Fibroblast of the aortic adventitia (primary cell): ENCODE measurements at places on chromosomes 1 and 21. TPM values are rescaled to one million over a fixed set of nuclear protein-coding genes. Genes with fewer than 3 reads are reported as not detected.
A peak's percentile ranks its signal among the peaks of the same experiment; 100 is the strongest.

FOXD3 gene
- not detected in 2 replicates for total RNA-seq

PTPRC gene
- total RNA-seq: 0.09 TPM in 1 of 2 replicates, not detected in the other

OR2T11 gene
- total RNA-seq: not detected in 2 replicates

OLIG2 gene
- not detected in 2 replicates for total RNA-seq

AMY1A gene
- not detected in 2 replicates for total RNA-seq

GRCh38 chr1:71043065-71043464 lies 4.6 kb downstream of the PTGER3 start:
- no peak for DNase-seq

DNA sequence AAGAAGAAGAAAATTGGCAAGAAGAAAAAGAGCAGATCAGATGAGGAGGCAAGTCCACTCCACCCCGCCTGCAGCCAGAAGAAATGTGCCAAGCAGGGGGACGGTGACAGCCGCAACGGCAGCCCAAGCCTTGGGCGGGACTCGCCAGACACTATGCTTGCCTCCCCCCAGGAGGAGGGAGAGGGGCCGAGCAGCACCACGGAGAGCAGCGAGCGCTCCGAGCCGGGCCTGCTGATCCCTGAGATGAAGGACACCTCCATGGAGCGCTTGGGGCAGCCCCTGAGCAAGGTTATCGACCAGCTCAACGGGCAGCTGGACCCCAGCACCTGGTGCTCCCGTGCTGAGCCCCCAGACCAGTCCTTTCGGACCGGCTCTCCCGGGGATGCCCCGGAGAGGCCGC lies 9.0 kb upstream of the SLC25A34 start:
- no peak for DNase-seq

GRCh38 chr1:160748181-160748877 lies 9.3 kb downstream of the SLAMF7 start:
- no peak for DNase-seq

DNA sequence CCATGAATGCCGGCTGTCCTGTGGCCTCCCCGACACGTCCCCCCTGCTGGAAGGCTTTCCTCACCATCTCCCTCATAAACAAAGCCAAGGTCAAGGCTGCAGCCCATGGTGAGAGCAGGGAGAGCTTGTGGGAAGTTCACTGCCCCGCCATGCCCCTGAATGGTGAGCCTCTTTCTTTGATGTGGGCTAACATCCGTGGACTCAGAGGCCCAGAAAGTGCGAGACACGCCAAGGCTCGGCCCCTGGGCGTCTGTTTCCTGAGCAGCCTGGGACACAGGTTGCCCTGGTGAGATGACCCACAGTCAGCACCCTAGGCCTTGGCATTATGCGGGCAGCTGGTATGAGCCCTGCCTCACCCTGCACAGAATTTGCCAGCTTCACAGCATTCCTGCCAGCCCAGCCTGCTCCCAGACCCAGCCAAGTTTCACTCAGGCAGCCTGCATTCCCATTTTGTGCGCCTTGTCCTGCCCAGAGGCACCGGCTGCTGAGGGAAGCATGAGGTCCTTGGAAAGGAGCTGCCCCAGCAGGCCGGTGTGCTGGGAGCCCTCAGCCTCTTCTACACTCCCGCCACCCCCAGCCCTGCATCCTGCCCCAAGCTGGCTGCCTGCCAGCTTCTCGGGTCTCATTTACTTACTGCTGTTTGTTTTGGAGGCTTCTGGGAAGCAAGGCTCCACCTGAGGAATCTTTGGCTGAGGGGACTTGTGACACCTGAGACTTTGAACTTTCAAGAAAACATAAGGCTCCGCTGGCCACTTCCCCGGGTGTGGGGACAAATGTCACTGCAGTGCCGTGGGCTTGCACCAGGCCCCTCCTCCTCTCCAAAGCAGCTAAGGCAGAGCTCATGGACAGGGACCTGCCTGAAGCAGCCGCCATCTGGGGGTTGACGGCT lies 31.9 kb downstream of the NEK2 start:
- no peak for DNase-seq

DNA sequence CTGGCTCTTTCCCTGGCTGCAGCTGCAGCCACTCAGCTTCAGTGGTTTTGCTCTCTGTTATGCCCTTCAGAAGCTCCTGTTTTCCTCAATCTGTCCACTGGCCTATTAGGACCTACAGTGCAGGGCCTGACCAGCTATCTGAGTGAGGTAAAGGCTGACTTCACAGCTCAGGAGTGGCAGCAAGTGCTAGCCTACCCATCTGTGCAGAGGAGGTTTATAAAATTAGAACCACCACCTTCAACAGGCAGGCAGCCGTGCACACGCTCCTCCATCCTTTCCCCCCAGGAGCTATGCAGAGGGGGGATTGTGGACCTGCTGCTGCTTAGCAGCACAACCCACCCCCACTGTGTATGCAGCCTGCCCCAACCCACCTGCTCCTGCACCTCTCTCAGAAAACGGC lies 8.3 kb downstream of the ADAR start:
- peak; percentile 28 for DNase-seq

DNA sequence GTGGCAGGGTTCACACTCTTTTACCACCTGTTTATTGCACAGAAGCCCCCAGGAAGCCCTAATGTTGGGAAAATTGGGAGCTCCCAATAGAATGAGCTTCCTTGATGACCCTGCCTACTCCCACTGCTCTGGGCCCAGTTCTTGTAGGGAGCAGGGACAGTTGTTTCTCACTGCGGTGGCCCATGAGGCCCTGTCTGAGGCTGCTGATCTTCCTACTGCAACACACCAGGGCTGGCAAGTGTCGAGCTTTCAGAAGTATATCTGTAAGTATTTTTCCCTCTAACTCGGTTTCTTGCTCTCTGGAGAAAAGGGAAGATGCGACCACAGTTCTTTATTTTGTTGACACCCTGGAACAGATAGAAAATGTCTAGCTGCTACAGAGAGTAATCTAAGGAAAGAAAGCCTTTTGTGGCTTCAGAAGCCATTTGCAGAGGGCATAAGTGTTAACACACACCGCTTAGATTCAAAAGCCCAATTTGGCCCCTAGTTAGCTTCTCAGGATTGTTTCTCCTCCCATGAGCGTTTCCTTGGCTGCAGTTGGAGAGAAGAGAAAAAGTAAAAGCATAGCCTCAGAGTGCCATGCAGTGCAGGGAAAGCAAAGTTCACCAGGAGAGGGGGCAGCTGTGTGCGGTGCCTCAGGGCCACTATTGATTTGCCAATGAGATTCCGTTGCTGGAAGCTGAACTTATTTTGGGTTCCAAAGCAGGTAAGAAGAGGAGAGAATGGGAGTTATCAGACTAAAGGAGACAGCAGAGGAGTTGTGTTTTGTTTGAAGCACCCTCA lies 102.6 kb downstream of the SELENOF start:
- DNase-seq: no peak

DNA sequence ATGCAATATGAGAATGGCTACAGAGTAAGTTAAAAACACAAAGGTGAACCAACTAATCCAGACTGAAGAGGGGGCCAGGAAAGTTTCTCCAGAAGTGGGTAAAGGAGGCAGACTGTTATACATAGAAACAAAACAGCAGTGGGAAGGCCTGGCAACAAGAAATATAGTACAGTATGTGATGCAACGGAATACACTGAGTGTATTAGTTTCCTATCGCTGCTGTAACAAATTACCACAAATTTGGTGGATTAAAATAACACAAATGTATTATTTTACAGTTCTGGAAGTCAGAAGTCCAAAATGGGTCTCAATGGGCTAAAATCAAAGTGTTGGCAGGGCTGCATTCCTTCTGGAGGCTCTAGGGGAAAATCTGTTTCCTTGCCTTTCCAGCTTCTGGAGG lies 95.2 kb downstream of the ZSWIM5 start:
- no peak for DNase-seq

GRCh38 chr1:211920602-211921226 lies 90.2 kb upstream of the LPGAT1 start:
- peak; percentile 72 for DNase-seq

- DNase-seq: no peak
Measured at GRCh38 chr1:85062425-85063026, 14.2 kb upstream of the MCOLN3 start.

GRCh38 chr1:248686815-248687214 lies 15.8 kb downstream of the OR14I1 start:
- DNase-seq: no peak

DNA sequence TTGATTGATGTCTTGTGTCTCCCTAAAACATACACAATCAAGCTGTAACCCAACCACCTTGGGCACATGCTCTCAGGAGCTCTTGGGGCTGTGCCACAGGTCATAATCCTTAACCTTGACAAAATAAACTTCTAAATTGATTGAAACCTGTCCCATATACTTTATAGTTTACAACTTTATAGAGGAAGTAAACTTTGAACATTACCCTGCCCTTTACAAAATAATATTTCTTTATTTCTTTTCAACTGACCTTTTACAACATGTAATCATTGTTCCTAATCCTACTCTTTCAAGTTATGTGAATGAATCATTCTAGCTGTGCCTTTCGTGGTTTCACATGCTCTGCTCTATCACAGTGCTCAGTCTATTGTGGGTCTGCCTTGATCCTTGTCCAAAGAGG lies 118.3 kb upstream of the ATP1A1 start:
- peak; percentile 1 for DNase-seq

DNA sequence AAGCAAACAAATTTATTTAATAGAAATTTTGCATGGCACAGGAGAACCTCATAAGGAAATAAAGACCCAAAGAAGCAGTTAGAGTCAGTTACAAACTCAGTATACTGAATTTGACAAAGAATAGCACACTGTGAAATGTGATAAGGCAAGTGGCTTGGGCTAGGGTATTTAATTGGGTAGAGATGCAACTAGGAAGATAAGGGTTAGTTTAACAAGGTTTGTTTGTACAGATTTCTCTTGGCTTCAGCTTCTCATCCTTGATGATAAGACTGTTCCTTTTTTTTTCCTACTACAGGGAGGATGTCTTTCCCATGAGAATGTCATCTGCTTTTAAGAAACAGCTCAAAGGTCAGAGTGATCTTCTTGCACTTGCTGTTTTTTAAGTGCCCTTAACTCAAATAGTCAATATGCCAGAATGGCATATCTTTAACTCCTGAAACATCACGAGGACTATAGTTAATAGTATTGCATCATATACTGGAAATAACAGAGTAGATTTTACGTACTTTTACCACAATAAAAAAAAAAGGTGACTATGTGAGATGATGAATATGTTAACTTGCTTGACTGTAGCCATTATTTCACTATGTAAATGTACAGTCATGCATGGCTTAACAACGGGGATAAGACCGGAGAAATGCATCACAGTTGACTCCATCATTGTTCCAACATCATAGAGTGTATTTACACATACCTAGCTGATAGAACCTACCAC lies 9.2 kb upstream of the TRAF3IP3 start:
- peak; percentile 26 for DNase-seq

DNA sequence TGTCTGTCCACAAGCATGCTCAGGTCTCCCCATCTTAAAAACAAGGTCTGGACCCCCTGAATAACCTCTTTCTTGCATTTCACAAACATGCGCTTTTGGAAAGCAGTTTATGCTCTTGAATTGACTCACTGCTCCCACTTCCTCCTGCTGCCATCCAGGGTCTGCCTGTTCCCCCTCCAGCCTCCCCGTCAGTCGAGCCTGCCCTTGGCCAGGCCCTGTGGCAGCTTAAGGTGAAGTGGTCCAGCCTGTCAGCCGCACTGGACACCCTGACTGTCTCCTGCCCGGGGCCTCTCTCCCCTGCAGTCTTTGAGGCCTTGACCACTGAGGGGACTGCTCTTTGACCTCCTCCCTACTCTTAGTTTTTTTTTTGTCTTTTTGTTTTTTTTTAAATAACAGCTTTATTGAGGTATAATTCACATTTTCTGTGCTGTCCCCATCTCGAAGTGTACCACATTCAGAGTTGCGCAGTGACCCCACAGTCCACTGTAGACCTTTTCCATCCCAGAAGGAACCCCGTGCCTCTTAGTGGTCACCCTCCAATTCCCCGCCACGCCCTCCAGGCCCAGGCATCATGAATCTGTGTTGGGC lies 18.3 kb downstream of the GPR137B start:
- no peak for DNase-seq

DNA sequence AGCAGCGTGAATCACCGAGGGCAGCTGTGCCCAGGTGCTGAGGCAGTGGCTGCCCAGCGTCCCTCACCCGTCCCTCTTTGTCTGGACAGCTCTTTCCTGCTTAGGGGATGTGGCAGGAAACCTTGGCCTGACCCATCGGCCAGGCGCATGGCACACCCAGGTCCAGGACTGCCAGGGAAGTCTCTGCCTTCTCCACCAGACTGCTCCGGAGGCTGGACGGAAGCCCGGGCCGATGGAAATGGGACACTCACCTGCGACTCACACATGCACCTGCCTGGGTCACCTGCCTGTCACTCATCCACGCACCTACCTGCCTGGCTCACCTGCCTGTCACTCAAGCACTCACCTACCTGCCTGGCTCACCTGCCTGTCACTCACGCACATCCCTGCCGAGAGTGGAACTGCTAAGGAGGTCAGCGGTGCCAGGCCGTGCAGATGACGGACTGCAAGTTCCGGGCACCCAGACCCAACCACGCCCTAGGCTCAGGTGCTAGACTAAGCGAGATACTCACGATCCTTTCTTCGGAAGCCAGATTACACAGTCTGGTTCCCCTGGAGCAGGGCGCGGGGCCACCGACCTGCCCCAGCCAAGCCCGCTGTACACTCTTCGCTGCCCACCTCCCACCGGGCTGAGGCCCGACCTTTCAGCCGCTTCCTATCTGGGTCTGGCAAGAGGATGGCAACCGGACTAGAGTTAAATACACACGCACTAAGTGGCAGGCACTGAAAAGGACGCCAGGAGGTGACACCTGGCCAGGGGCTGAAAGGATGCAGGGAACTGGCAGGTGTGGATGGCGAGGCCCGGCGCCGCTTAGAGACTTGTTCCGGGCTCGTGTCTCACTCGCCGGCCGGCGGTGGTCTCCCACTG lies 1.1 kb downstream of the UBE2J2 start:
- DNase-seq: no peak

- DNase-seq: peak; percentile 4
Measured at GRCh38 chr1:92123868-92124267, 43.7 kb downstream of the BTBD8 start.

DNA sequence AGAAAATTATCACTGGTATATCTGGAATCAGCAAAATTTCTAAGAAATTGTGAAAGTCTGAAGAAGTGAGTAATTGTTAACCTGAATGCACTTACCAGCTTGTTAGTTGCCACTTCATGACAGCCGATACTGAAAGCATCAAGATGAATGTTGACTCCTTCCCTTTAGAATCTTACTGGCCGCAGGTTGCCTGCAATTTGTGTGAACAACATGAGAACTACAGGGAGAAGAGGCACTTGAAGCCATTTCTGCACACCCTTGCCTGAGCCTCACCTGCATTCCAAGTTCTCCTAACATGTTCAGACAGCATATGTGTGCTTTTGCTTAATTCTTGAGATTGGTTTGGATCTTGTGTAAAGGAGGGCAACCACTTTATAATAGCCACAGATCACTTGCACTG lies 59.2 kb upstream of the SSX2IP start:
- DNase-seq: no peak
